Posterior cingulate gyrus (tissue), 11 donors: ENCODE measurements at places on chromosomes 5 and 9.

DNA sequence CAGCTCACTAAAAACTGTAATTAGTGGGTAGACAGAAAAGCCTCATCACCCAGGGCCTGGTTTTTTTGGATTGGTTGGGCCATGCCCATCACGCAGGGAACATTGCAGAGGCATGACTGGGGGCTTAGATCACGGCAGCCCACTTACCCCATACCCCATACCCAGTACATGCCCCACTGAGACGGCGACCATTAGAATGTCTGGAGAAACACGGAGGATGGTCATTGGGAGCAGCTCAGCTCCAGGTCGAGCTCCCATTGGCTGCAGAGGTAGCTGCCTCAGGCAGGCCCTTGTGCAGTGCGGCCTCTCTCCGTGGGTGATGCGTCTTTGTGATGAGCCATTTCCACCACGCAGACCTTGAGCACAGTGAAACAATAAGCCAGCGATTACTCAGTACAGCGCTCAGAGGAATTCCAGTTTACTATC is 204.0 kb downstream of the GADD45G start:
- DNase-seq, result no peak

- DNase-seq, result no peak
Observed at GRCh38 chr5:1910081-1910760, 27.5 kb upstream of the IRX4 start.

DNA sequence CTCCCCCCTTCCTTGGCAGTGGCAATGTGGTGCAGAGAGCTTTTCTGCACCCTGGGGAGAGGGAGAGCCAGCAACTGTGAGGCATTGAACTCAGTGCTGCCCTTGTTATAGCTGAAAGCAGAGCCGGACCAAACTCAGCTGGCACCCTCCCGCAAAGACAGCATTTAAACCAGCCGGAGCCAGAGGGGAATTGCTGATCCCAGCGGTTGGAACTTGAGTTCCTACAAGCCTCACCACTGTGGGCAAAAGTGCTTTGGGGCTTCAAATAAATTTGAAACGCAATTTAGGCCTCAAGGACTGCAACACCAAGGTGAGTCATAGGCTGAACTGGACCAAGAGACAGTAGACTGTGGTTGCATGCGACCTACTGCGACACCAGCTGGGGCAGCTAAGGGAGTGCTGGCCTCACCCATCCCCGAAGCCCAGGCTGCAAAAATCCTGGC is 207.6 kb upstream of the CDKN2B start:
- no peak for DNase-seq

- no peak for DNase-seq
Observed at GRCh38 chr5:58486290-58486689, 4.9 kb upstream of the GAPT start.

DNA sequence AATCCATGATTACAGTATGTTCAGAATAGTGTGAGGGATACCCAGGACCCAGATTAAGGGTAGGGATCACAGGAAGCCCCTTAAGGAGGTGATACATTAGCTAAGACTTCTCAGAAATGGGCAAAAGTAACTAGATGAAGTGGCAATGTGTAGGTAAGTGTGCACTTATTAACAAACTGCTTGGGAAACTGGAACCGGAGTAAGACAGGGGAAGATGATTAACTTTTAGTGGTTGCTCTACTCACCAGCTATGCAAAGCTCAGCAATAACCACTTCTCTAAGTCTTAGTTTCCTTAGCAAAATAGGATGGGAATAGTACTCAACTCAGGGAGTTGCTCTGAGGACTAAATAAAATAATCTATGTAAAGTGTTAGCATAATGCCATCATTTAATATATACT is 182.2 kb downstream of the MCTP1 start:
- no peak for DNase-seq

GRCh38 chr9:2241836-2242741 is 226.9 kb downstream of the SMARCA2 start:
- peak; percentile 97 for DNase-seq

GRCh38 chr9:134972140-134972539 is 54.4 kb upstream of the FCN1 start:
- DNase-seq, result peak; percentile 17

GRCh38 chr9:3511551-3511950 is 14.2 kb downstream of the RFX3 start:
- no peak for DNase-seq

DNA sequence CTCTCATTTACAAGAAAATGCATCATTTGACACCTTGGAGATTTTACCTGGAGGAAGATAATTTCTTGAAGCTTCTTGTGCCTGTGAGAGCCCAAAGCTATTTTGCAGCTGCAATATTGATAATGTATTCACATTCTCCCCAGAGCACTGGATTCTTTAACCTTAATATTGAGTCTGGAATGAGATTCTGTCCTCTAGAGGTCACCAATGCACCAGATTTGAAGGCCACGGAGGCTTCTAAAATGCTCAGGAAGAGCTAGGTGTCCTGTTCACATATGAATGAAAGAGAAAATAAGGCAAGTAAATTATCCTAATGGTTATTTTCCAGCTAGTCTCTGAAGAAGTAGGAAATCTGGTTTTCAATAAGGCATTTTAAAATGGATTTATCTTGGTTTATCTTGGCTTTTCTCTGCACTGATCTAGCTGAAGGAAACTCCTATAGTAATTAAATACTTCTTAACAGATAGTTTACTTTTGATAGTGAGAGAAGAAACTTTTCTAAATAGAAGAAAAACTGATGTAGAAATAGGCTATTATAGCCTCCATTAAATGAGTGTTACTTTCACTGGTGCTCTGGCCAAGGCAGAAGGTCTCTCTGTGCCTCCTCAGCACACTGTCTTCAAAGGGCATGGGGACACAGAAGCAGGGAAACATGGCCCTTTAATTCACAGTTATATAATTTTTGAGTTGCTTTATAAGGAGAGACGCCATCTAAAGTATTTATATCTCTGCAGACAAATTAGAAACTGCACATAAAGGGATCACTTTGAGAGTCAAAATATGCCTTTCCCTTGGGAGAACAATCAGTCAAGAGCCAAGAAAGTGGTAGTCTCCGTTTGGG is 297.0 kb upstream of the ACTBL2 start:
- peak; percentile 46 for DNase-seq

DNA sequence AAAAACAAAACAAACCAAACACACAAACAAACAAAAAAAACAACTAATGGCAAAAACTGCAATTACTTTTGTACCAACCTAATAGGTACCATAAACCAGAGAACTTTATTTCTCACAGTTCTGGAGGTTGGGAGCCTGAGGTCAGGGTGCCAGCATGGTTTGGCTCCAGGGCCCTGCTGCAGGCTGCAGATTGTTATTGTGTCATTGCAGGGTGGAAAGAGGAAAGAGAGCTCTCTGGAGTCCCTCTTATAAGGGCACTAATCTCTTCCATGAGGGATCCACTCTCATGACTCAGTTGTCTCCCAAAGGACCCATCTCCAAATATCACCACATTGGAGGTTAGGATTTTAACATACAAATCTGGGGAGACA is 64.9 kb upstream of the CPEB4 start:
- DNase-seq, result no peak

- no peak for DNase-seq
Observed at GRCh38 chr9:130069048-130069447, 15.3 kb downstream of the GPR107 start.

DNA sequence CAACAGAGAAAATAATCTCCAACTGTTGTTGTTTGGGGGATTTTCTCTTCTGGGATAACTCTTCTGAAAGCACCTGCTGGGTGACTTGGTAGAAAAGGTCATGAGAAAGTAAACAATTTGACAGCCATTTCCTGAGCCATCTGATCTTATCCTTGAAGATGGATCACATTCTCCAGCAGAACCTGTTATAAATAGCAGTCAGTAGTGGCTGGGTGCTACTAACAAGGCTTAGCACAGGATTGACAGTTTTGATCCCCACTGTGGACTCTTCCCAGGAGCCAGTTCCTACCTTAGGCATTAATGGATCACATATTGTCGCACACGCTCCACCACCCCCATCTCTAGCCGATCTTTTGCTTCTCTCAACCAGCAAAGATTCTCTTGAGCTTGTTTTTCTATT is 220.2 kb downstream of the PLK2 start:
- no peak for DNase-seq

GRCh38 chr9:71763832-71764231 is 4.5 kb downstream of the CEMIP2 start:
- DNase-seq, result no peak

DNA sequence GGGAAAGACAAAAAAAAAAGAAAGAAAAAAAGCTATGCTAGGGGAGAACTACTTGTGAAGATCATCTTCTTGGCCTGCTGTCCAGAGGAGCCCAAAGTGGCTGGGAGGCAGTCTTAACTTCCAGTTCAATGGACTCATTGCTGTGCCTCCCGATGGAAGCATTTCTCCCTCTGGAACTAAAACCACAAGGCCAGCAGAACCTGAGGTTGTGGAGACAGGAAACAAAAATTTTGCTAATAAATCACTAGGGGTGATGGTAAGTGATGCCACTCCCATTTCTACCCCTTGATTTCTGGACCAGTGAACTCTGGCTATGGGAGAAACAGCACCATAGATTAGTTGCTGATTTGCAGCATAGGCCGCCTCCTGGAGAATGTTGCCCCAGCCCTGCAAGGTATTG is 123.4 kb upstream of the NFIL3 start:
- DNase-seq, result no peak

GRCh38 chr9:91162311-91162710 is 199.4 kb downstream of the AUH start:
- no peak for DNase-seq

- DNase-seq, result no peak
Observed at GRCh38 chr9:136597141-136597885, 51.5 kb upstream of the NOTCH1 start.

DNA sequence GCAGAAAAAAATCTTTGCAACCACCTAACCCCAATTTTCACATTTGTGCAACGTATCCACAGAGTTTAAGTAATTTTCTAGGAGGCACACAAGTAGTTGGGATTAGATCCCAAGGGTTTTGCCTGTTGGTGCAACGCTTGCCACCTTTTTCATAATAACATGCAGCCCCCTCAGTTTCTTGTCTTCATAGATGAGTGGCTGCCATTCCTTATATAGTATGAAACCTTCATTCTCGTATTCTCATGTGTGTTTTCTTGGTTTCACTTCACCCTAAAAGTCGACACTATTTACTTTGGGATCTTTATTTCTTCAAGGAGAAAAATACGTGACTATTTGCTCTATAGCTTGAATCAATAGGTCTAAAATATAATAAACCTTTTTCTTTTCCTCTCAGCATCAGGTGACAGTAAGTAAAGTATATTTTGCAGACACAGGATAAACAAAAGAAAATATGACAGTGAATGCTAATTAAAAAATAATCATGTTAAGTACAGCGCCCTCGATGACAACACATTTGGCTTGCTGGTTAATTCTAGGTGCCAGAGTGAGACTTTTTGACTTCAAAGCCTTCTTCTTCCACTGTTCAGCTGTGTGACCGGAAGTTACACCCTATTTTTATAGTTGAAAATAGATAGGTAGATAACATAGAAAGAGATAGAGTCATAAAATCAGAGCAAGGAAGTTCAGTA is 342.8 kb upstream of the CCNG1 start:
- DNase-seq, result no peak

- peak; percentile 62 for DNase-seq
Observed at GRCh38 chr9:84990416-84990815, 320.9 kb downstream of the NTRK2 start.

DNA sequence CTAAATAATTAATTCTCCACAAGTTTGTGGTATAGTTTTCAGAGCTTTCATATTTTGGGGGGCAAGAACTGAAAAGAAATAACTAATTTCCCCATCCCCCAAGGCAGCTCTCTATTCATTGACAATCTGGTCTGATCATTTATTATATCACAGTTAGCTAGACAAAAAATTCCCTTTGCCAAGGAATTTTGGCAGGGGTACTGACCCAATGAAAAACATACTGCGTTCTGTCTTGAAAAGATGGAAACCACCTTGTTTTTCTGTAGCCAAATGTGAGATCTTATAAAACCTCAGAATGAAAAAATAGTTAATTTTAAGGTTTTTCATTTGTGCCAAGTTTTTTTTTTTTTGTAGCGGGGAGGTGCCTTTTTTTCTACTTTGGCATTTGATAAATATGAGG is 1008.9 kb downstream of the EFNA5 start:
- DNase-seq, result no peak

DNA sequence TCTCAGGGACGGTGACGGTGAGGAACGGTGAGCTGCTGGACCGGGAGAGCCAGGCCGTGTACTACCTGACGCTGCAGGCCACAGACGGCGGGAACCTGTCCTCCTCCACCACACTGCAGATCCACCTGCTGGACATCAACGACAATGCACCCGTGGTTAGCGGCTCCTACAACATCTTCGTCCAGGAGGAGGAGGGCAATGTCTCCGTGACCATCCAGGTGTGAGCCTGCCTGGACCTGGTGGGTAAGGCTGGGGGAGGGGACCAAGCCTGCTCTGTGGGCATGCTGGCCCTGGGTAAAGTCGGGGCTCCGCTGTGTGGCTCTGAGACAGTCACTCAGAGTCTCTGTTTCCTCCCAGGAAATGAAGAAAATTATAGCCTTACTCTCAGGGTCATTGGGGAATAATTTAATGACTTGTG is 29.3 kb downstream of the CDHR2 start:
- no peak for DNase-seq

DNA sequence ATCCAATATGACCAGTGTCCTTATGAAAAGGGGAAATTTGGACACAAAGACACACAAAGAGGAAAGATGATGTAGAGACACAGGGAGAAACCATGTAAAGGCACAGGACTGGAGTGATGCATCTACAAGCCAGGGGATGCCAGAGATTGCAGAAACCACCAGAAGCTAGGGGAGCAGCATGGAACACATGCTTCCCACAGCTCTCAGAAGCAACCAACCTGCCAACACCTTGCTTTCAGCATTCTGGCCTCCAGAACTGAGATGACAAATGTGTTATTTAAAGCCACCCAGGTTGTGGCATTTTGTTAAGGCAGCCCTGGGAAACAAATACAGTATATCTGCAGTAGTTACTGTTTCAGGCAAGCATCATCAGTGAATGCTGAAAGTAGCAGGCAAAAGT is 23.2 kb downstream of the DAP start:
- DNase-seq, result no peak

GRCh38 chr9:137279741-137280473 is 2.4 kb downstream of the TOR4A start:
- DNase-seq, result no peak

GRCh38 chr9:90107040-90107725 is 502.4 kb downstream of the GADD45G start:
- DNase-seq, result no peak

GRCh38 chr9:3971391-3972082 is 328.3 kb downstream of the GLIS3 start:
- DNase-seq, result no peak

GRCh38 chr5:154811239-154811638 is 39.2 kb downstream of the FAXDC2 start:
- DNase-seq, result no peak

DNA sequence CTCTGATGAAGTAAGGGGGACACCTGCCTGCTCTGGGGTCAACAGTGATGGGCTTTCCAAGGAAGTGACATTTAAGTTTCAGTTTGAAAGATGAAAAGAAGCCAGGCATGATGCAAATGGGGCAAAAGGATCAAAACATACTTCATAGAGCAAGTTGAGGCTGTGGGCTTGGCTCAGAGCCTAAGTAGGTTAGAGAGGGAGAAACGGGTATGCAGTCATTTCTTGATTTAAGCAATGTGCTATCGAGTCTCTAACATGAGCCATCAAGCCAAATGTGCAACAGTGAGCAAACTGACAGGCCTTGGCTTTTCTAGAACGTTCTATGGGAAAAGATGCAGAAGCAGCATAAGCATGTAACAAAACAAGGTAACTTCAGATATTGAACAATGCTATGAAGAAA is 80.6 kb downstream of the ADRB2 start:
- DNase-seq, result no peak
